Muscle of back (tissue), 13 donors: ENCODE measurements at places on chromosomes 4 and X. TPM values are rescaled to one million over a fixed set of nuclear protein-coding genes. Genes with fewer than 3 reads are reported as not detected.

ERCC6L gene
- polyA plus RNA-seq = 2.3 TPM

QRFPR gene
- polyA plus RNA-seq = 2.4 TPM

TLR1 gene
- polyA plus RNA-seq = 3.7 TPM

- no peak for DNase-seq
These were observed 469.4 kb downstream of the DMD start for GRCh38 chrX:32741910-32742309.

- no peak for DNase-seq
These were observed 105.7 kb upstream of the LIMCH1 start for GRCh38 chr4:41432219-41432618.

GRCh38 chr4:11839889-11840288 is 411.2 kb upstream of the HS3ST1 start:
- no peak for DNase-seq

GRCh38 chr4:140330311-140330900 is 43.0 kb upstream of the SCOC start:
- DNase-seq = peak; percentile 28

DNA sequence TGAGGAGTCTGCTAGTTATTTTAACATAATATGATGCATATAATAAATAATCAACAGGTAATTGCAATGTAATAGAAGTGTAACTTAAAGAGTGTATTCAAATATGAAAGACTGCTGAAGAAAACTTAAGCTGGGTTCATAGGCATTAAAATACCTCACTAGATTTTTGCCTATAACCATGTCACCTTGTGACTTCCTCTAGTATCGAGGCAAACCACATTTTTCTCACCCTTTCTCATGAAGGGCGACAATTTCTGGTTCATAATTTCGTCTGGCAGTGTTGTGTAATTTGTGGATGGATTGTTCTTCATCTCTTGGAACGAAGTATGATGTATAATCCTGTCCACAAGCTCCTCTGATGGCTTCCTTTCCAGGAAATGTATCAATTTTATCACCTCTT is 16.0 kb downstream of the SULT1E1 start:
- no peak for DNase-seq

GRCh38 chr4:180156684-180157083 is 2086.5 kb upstream of the TENM3 start:
- DNase-seq = no peak

DNA sequence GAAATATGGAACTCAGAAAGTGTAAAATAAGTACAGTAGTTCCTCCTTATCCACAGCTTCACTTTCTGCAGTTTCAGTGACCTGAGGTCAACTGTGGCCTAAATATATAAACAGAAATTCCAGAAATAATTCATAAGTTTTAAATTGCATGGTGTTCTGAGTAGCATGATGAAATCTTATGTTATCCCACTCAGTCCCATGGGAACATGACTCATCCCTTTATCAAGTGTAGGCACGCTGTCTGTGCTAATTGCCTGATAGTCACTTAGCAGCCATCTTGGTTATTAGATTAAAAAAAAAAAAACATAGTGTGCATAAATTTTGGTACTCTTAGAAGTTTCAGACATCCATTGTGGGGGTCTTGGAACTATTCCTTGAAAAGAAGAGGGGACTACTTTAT is 983.4 kb upstream of the ADGRL3 start:
- DNase-seq = no peak

DNA sequence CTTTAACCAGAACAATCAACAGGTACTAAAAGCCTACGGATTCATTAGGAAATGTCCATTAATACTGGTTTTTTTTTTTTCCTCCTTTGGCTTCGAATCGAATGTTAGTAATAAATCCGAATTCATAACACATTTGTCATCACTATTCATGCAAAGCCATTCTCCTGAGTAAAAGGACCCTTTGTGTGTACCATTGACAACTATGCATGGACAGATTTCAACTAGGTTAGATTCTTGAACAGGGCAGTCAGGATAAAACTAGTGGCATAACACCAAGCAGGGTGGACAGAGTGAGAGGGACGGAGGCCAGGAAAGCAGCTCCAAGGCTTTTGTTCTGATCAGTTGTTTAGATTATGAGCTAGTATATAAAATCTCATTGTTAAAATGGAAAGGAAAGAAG is 1722.0 kb upstream of the TENM3 start:
- no peak for DNase-seq

DNA sequence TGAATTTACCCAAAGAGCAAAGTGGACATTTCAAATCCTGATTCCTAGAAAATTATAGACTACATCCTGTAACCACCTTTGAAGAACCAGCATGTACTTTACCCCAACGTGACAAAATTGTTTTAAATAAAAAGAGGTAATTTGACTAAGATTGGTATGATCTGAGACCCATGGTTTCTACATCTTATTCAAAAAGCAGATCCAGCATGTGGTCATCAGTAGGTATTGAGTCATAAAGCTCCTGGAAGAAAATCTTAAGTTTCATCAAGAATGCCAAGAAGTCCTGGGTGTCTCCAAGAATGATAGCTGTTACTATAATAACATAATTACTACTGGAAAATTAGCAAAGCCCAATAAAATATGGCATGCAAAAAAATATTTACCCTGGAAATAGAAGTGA is 61.8 kb downstream of the NFKB1 start:
- no peak for DNase-seq

DNA sequence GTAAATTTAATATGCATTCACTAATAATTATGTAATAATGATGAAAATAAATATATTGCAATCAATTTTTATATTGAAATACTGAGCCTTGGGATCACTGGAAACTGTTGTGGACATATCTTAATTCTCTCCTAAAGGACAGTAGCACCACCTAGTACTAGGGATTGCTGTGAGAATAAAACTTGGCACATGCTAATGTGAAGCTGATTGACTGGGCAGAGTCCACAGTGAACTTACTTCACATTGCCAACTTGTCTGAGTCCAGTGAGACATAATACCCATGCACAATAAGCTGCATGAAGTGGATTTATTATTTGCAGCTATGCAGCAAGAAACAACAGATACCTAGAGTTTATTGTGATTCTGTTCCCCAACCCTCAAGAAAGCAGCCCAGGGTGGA is 131.1 kb downstream of the GABRG1 start:
- DNase-seq = no peak

DNA sequence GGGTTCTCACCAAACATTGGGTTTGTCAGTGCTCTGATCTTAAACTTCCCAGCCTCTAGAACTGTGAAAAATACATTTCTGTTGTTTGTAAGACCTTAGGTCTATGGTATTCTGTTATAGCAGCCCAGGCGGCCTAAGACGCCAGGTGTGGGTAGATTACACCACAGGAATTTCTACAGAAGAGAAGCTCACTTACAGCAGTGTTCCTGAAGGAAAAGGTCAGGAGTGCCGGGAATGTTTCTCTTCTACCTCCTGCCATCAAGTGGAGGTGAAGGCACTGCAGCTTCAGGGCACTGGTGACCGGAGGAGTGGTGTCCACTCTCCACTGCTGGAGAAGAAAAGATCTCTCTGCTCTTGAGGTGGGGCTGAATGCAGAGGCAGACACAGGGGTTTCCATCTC is 45.7 kb downstream of the FHDC1 start:
- no peak for DNase-seq

GRCh38 chrX:75337525-75337924 is 63.6 kb downstream of the UPRT start:
- no peak for DNase-seq

DNA sequence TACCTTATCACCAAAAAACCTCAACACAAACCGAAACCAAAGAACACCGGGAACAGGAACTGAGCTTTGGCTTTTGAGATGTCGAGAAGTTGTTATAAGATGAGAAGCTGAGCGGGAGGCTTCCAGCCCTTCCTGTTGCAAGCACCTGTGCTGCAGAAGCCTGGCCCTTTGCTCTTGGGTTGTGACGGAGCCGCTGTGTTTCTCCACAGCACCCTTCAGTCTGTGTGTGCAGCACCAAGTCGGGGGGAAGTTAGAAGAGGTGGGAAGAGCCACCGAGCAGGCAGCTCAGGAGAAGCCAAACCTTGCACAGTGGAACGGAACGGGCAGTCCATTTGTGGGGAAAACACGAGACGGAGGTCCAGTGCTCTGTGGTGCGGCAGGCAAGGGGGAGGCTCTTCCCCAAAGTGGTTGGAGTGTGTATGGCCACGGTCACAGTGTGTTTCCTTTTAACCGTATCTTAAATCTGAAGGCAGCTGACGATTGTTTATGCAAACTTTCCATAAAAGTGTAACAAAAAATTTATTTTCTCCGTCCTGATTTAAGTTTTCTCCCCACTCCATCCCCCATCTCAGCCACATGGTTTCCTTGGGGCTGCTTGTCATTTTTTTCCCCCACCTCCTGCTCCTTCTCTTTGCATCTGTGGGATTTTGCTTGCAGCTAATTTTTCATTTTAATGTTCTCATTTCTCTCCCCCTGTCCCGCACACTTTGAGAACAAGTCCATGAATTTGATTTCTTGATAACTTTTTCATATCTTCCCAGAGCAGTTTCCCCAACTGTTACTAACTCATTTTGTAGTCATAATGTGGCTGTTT is 123.7 kb downstream of the STOX2 start:
- no peak for DNase-seq

- DNase-seq = no peak
These were observed 168.2 kb downstream of the AMELX start for GRCh38 chrX:11461201-11462001.

- peak; percentile 70 for DNase-seq
These were observed 59.3 kb downstream of the PSAPL1 start for GRCh38 chr4:7375427-7375826.

GRCh38 chr4:136002316-136002715 is 1530.0 kb downstream of the PCDH18 start:
- DNase-seq = no peak
